ENCODE measurements at places on chromosomes 3 and 15.

- no peak for DNase-seq
Measured at GRCh38 chr3:106452096-106452495, 583.3 kb upstream of the CBLB start.

DNA sequence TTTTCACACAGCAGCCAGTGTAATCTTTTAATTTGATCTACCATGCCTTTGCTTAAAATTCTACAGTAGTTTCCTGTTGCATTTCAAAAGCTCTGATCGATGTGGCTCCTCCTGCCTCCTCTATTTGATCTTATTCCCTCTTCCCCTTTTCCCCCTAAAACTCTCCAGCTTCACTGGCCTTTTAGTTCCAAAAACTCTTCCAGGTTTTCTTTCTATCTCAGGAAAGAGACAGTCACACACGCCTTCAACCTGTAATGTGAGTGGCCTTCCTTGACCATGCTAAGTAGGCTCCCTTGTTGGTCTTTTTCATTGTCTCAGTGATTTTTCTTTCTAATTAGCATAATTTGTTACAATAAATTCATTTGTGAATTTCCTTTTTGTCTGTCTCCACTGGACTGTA, 985 bp downstream of the TEX9 start:
- DNase-seq = no peak

- no peak for DNase-seq
Measured at GRCh38 chr3:126472277-126473006, 3.2 kb downstream of the ZXDC start.

GRCh38 chr3:183267140-183267539, 14.1 kb downstream of the B3GNT5 start:
- no peak for DNase-seq

DNA sequence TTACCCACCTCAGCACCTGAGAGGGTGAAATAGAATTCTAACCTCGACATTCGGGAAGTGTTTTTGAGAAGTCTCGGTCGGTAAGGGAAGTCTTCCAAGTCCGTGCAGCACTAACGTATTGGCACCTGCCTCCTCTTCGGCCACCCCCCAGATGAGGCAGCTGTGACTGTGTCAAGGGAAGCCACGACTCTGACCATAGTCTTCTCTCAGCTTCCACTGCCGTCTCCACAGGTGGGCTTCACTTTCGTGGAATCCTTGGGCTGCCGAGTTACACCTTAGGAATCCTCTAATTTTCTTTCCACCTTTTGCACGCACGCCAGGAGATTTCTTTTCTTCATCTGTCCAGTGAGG, 775 bp downstream of the CCNDBP1 start:
- DNase-seq = no peak

DNA sequence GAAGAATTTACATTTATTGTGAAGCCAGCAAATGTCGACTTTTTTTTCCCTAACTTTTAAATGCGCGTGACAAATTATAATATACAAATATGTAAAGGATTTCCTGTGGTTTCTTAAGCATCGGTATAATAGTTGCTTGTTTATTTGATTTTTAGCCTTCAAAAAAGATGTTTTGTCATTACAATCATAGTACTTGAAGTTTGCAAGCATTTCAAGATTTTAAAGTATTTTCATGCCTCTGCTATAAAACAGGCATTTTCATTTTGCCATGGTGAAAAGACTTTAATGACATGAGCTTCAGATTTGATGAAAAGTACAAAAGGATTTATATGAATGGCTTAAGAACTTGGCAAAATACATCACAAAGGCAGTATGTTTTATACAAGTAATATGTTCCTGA, 9.4 kb upstream of the P2RY12 start:
- DNase-seq = no peak

GRCh38 chr15:68204776-68205557, at the start of gene CALML4:
TSS of gene CALML4 (minus strand) at chr15:68205332. CDS start at chr15:68205247, 85 bp downstream.
- DNase-seq = no peak

DNA sequence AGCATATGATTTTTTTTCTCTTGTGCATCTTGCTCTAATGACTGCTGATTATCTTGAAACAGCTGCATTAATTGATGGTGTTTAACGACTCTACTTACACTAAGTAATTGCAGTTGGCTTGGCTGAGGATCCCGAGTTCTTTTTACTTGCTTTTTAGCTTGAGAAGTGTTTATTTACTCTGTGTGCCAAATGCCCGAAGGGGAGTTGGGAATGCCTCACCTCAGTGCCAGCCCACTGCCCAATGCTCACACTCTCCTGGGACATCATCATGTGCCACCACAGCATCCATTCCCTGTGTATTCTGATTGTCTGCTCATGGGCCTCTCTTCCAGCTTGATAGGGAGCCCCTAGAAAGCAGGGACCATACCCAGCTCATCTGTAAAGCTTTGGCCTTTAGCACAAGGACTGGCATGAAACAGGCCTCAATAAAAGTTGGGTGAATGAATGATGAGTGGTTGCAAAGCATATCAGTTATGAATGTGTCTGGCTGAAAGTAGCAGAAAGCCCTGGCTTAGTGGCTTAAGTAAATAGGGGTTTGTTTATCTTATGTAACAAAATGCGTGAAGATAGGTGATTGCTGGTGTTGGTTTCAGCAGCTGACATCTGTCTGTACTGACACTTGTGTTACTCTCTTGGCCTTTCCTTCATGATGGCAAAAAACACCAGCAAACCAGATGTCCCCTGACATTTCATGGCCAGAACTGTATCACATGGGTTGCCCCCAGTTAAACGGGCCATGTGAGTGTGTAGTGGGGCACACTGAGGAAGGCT, 8.1 kb downstream of the PXYLP1 start:
- no peak for DNase-seq

GRCh38 chr3:116188231-116188785, 257.0 kb downstream of the LSAMP start:
- DNase-seq = no peak

DNA sequence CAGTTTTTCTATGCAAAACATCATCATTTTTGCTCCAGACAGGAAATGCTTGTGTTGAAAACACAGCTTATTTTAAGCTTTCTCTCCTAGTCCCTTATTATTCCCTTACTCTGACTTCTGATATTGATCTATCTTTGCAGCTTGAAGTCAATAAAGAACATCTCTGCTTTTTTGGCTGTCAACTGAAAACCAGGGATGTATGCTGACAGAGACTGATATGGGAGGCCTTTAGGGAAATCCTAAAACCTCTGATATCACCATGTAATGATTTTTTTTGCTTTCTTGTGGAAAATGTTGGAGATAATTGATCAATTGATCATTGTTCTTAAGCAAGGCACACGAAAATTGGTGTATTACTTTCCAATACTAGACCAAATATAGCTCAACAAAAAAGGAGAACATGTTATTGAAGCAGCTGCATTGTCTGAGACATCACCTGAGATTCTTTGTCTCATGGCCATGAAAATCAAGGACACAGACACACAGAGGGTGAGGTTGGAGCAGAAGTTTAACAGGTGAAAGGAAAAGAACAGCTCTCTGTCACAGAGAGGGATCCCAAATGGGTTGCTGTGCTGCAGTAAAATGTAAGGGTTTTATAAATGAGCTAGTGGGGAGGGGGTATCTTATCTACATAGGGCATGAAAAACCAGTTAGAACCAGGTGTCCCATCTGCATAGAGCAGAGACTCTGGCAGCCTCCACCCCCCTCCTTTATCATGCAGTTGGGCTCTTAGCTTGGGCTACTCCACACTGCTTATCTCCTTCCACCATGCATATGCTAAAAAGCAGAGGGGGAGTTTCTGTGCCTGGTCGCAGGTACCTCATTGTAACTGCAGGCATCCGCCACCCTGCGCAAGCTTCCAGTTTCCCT, 17.0 kb upstream of the SENP7 start:
- DNase-seq = no peak

DNA sequence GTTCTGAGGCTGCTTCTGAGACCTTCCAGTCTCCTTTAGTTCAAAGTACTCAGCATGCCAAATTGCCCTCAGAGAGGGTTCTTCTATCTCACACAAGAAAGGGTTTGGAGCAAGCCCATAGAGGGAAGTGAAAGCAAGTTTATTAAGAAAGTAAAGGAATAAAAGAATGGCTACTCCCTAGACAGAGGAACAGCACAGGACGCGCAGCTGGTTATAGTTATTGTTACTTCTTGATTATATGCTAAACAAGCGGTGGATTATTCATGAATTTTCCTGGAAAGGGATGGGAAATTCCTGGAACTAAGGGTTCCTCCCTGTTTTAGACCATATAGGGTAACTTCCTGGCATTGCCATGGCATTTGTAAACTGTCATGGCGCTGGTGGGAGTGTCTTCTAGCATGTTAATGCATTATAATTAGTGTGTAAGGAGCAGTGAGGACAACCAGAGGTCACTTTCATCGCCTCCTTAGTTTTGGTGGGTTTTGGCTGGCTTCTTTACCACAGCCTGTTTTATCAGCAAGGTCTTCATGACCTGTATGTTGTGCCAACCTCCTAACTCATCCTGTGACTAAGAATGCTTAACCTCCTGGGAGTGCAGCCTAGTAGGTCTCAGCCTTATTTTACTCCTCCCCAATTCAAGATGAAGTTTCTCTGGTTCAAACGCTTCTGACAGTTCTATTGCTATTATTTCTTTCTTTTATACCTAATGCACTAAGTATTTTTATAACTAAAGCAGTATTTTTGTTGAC, 26.3 kb downstream of the SCN11A start:
- no peak for DNase-seq

- DNase-seq = no peak
Measured at GRCh38 chr3:107690522-107691138, 167.9 kb downstream of the BBX start.

DNA sequence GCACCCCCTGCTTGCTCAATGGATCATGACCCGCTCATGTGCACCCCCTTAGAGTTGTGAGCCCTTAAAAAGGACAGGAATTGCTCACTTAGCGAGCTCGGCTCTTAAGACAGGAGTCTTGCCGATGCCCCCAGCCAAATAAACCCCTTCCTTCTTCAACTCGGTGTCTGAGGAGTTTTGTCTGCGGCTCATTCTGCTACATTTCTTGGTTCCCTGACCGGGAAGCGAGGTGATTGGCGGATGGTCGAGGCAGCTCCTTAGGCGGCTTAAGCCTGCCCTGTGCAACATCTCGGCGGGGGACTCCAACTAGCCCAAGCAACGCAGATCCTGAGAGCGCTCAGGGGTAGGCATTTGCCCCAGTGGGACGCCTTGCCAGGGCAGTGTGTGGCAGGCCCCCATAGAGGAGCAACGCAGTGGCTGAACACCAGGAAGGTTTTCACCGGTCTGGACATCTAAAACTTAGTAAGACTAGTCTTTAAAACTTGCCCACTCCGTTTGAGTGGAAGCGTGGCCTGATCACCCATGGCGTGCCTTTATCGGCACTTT, 9.5 kb downstream of the SLCO2A1 start:
- DNase-seq = no peak

GRCh38 chr3:172634948-172635347, 75.9 kb downstream of the NCEH1 start:
- no peak for DNase-seq

DNA sequence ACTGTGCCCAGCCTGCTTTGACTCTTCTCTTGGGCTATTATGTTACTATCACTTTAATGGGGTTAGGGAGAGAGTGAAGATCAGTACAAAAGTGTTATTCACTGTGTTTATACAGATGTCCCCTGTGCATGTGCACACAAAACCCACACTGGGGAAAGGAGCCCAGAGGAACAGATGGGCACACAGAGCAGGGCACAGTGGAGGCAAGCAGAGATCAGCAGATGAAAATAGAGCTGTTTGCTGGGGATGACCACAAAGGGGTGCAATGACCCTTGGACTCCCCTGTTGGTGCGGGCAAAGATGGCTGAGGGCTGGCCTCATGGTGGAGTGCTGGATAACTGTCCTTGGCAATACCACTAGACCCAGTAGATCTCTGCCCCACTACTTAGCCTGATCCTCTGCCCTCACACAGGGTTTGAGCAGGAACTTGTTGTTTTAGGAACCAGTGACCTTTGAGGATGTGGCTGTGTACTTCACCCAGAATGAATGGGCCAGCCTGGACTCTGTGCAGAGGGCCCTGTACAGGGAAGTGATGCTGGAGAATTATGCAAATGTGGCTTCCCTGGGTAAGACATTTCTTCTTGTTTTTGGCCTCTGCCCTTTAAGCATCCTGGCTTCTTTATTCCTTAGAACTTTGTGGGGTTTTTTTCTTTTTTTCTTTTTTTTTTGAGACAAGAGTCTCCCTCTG, 5.3 kb downstream of the ZNF620 start:
- no peak for DNase-seq

DNA sequence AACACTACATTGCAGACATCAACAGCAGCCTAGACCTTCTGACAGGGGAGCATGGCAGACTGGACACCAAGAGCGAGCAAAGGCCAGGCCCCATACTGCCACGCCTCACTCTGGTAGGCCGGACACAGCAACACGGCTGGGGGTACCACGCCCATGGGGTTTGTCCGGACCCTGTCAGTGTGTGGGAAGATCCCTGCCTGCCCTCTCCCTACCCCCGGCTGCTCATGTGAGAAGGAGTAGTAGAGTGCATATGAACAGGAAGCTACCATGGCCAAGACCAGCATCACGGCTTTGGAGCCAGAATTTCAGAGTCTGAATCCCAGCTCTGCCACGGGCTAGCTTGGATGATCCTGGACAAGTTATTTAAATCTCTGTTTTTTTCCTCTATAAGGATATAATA, 27.9 kb downstream of the ALDH1L1 start:
- DNase-seq = no peak
